Urothelium cell line (cell line): ENCODE measurements at places on chromosomes 4 and X.

- no peak for DNase-seq
Measured at GRCh38 chrX:122418758-122419157, 765.3 kb upstream of the GRIA3 start.

DNA sequence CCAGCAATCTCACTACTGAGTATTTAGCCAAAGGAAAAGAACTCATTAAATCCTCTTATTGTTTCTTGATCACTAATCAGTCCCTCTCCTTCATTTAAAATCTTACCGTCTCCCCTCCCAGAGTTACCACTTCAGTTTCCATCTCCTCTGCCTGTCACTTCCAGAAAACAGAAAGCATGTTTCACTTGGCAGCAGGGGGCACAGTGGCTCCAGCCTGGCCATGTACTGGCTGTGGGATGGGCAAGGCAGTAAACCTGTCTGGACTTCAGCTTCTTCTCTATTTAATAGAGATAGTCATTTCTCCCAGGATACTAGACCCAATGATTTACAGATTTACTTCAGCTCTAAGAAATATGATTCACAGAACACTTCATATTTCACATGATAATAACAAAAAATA, 63.2 kb downstream of the CD40LG start:
- no peak for DNase-seq

DNA sequence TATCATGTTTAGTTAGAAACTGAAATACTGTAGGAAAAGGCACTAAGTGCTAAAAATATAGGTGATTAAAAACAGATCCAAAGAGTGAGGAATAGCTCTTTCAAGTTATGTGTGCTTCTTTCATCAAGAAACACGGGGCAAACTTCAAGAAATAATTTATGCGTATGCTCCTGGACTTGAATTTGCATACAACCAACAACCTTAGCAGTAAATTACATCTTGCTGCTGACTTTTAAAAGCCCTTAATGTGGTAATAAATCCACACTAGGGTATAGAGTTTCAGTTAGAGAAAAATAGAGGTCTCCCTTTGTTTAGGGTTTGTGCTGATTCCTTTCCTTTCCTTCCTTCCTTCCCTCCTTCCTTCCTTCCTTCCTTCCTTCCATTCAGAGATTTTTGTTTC, 94.5 kb upstream of the GC start:
- no peak for DNase-seq

- no peak for DNase-seq
Measured at GRCh38 chr4:8131210-8131609, 27.4 kb downstream of the ABLIM2 start.

DNA sequence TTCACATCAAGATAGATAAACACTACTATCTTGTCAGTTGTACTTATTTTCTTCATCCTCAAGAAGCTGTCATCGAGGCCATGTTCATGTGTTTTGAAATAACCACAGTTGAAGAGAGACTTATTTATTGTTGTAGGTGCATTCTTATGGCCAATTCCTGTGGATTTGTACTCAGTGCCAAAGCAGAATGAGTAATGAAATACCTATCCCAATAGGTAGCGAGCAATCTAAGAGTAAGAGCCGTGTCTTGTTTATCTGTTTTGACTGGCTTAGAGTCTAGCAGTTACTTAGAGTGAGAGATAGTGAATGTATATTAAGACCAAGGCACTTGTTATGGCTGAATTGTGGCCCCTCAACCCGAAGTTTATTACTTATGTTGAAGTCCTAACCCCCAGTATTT, 631.0 kb upstream of the SPANXN1 start:
- DNase-seq: peak; percentile 2

DNA sequence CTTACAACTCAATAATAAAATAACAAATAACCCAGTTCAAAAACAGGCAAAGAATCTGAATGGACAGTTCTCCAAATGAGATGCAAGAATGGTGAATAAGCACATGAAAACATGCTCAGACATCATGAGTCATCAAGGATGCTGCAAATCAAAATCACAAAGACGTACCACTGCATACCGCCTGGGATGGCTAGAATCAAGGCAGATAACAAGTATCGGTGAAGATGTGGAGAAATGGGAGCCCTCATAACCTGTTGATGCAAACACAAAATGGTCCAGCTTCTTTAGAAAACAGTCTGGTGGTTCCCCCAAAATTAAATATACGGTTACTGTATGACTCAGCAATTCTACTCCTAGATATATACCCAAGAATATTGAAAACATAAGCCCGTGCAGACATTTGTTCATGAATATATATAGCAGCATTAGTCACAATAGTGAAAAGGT, 32.5 kb downstream of the AKAP4 start:
- DNase-seq: no peak

- no peak for DNase-seq
Measured at GRCh38 chr4:44632089-44632488, 19.3 kb downstream of the YIPF7 start.

DNA sequence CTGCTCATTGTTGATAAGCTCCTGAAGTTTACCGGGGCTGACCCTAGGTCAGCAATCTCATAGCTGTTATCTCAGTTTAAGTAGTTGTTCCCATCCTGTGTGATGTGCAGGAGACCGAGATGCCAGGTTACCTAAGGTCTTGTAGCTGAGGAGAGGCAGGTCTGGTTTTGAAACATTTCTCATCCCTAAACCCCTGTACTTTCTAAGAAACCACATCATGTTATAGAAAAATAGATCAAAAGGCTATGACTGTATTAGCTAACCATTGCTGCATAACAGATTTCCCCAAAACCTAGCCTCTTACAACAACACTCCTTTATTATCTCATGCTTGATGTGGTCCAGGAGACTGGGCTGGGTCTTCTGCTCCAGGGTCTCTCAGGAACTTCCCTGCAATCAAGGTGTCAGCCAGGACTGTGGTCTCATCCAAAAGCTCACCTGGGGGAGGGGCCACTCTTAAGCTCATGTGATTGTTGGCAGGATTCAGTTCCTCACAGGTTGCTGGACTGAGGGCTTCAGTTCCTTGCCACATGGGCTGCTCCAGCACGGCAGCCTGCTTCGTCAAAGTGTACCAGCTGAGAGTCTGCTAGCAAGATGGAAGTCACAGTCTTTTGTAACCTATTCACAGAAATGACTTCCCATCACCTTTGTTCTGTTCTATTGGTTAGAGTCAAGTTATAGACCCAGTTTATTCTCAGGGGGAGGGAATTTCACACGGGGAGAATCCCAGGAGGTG, 60.9 kb upstream of the CLCN4 start:
- DNase-seq: no peak

GRCh38 chr4:94208918-94209317, 1.3 kb downstream of the SMARCAD1 start:
- no peak for DNase-seq

GRCh38 chr4:73681776-73682175, 58.6 kb upstream of the CXCL8 start:
- DNase-seq: no peak

- DNase-seq: no peak
Measured at GRCh38 chr4:174218127-174218790, 65.2 kb downstream of the FBXO8 start.

- no peak for DNase-seq
Measured at GRCh38 chr4:101693842-101694398, 96.6 kb upstream of the BANK1 start.

DNA sequence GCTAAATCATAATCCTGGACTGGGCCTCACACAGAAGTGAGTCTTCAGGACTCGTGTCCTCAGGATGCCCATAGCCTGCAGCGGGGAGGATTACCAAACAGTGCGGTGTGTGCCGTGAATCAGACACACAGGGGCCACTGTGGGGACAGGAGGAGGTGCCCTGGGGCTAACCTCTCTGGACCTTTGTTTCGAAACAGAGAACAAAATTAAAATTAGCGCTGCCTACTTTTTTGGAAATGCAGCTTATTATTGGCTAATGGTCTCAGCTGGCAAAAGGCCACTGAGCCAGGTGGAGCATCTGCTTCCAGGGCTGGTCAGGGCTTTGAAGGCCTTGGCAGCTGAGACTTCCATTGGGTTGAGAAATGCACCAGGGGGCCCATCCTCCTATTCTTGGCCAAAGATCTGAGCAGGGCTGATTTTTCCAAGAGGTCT, 236.2 kb downstream of the EVC2 start:
- no peak for DNase-seq

- DNase-seq: no peak
Measured at GRCh38 chr4:161841759-161842158, 322.0 kb downstream of the FSTL5 start.

GRCh38 chr4:105241451-105241850, 94.8 kb downstream of the TET2 start:
- no peak for DNase-seq

DNA sequence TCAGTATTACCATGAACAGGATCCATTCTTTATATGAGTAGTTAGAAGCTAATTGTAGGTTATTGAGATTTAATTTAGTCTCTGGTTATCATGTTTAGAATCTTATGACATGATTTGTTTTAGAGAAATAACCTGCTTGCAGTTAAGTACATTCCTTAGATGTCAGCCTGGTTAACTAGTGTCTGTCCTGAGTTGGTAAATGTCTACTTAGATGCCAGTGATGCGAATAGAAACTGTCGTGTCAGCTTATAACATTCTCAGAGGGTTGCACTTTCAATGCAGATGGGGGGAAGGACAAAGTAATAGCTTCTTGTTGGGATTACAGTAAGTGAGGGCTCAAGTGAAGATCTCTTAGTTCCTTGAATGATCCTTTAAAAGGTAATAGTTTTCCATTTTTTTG, 227.8 kb upstream of the SPRY1 start:
- no peak for DNase-seq

GRCh38 chrX:149757206-149758067, 16.4 kb upstream of the HSFX1 start:
- DNase-seq: no peak

- DNase-seq: no peak
Measured at GRCh38 chr4:48777739-48778138, 2.3 kb downstream of the FRYL start.

- DNase-seq: peak; percentile 10
Measured at GRCh38 chr4:113499696-113500095, 261.8 kb downstream of the CAMK2D start.

- no peak for DNase-seq
Measured at GRCh38 chrX:122133478-122133877, 1050.6 kb upstream of the GRIA3 start.

DNA sequence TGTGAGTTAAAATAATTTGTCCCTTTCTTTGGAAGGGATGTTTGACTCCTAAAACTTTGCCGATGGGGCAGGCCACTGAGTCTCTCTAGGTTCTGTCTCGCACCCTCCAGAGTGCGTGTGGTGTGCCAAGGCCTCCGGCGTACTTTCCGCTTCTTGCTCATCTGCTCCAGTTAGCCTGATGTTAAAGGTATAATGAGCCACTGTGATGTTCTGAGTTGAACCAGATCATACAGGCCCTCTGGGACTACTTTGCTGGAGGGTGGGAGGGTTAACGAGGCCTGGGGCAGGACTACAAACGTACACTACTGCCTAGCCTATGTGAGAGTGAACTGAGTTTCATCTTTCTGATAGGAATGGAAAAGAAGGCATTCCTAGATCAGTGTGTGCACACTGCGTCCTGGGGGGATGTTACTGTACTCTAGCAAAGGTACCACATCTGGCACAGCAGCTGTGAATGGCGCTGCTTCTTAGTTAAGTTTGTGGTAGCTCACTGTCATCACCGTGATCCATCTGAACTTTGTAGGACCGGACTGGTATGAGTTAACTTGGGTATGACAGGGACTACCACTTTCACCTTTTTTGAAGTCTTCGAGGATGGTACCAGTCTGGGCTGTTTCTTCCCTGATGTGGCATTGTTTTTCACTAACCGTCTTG, 60.2 kb downstream of the RGS12 start:
- no peak for DNase-seq
